Neural crest cell (in vitro differentiated cells): ENCODE measurements at places on chromosomes 5 and 9.

DNA sequence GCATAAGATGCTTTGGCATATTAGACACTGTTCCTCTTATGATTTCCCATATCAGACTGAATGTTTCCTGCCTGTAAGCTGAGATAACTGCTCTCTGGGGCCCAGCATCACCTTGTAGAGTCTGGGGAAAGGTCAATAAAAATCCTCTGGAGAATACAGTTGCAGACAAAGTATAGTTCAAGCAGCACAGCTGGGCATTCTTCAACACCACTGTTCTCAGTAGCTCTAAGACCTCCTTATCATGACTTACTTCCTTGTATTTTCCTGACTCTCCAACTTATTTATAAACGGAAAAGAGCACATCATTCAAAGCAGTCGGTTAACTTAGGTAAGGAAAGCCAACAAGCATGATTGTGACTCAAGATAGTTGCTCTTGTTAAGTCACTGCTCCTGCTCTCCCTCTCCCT is 208.7 kb upstream of the RASEF start:
- DNase-seq, result no peak

DNA sequence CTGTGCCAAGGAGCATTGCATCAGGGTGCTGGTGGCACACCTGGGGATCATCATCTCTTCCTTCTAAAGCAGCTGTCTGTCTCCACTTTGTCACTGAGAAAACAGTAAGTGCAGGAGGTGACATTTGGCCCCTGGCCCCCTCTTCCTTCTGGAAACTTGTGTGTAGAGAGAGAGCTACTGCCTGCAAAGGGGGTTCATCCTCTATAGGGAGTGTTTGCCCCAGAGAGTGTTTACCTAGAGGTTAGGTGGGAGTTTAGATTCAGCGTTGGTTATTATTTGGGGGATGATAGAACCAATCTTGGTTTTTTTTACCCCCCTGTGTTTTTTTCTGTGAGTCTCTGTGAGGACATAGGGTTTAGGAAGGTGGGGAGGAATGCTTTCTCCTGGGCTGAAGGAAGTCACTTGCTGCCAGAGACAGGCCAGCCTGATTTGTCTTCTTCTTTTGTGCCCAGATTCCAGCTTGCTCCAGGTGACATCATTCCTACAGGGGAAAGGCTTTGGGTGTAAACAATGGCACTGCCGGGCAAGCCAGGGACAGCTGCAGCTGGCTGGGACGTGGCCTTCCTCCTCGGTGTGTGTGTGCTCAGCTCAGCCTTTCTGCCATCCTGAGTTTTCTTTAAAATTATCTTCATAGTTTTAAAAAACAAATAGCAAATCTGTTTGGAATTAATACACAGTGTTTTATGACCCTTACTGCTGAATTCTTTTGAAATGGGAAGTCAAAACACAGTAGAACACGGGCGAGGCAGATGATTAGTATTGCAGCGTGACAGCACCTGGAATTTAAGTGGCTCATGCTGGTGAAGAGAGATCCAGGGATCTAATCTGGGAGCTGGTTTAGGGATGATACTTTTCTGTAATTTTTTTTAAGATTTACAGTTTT is 24.5 kb downstream of the PRRC2B start:
- no peak for DNase-seq

GRCh38 chr9:131951905-131952304 is 127.8 kb downstream of the MED27 start:
- DNase-seq, result no peak

- no peak for DNase-seq
Measured at GRCh38 chr9:121192959-121193640, 8.6 kb downstream of the RAB14 start.

- DNase-seq, result no peak
Measured at GRCh38 chr5:115559524-115559923, 14.9 kb upstream of the FEM1C start.

GRCh38 chr5:31983851-31984250 is 190.3 kb downstream of the GOLPH3 start:
- no peak for DNase-seq

DNA sequence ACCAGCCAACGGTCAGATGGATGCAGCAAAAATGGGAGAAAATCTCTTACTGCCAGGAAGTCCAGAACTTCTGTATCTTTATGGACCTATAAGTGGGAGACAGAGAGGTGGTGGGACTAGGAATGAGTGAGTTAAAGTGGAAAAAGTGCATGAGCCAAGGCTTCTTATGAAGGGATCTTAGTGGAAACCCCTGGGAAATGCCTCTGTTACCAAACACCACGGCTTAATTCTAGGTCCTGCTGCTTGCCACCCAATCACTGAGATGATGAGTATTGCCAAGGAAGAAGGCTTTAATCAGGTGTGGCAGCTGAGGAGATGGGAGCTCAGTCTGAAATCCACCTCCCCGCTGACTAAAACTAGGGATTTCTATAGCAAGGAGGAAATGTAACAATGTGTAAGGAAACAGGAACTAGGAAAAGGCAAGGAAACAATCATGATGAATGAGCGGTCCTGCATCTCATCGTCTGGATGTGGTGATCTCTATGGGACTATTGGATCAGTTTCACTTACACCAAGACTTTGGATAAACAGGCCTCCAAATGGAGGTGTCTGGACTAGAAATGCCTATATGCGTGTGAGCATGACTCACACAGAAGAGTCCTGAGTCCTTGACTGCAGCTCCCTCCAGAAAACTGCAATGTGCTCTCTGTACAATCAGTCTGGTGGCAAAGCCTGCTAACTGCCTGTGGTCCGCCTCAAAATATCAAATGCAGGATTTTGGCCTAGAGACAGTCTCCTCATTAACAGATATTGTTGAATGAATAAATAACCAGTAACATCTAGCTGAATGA is 98.2 kb upstream of the PRR16 start:
- DNase-seq, result no peak

GRCh38 chr5:21007781-21008180 is 1019.8 kb upstream of the CDH18 start:
- DNase-seq, result no peak
